ENCODE measurements at places on chromosomes 5 and 9.

GRCh38 chr9:124831642-124832364 is 21.5 kb upstream of the WDR38 start:
- no peak for DNase-seq

DNA sequence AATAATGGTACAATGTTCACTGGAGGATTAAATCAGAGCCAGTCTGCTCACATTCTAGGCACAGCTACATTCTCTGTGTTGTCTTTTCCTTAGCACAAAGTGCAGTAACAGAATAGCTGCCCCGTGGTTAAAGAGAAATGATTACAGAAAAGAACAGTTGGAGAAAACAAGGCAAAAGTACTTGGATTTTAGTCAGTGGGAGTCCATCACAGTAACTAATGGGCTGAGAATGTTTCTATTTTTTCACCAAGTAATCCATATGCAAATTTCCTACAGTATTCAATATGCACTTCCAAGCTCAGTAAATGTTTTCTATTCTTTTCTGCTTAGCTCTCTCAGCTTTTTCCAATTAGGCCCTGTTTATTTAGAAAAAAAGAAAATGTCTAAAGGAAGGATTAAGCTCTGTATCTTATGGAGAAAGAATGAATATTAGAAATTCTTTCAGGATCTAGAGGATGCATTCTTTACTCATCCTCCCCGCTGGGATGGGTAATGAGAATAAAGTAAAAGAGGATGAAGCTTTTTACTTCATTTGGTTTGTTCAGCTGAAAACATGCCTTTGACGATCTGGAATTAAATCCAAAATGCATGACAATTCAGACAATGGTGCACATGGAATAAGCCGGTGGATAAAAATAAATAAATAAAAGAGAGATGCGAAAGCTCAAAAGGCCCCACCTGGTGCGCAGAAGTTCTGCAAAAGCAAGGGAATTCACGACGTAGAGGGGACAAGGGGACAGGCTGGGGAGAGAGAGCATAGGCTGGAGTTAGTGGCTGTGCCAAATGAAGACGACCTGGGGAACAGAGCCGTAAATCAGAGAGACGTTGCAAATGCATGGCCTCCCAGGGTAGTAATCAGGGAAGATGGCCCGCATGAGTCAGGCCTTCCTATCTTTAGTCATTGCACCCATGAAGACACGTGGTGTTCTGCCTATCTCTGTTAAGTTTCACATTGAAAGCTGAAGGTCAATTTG is 345.2 kb downstream of the GLIS3 start:
- DNase-seq = no peak

DNA sequence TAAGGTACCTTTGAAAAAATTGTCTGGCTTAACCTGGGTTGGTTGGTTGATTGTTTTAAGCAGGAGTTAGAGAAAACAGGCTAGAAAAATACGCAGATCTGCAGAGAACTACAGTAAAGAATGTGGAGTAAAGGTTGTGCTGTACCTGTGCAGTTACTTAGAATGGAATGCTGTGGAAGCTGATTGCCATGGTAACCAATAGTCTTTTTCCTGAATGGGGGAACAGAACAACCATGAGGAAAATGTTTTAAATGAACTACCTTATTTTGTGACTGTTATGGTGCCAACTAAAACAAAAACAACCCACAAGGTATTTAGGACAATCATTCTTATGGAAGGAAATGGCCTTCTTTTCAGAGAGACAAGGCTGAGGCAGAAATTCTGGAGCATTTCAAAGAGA is 4.8 kb upstream of the HOMER1 start:
- DNase-seq = no peak

- no peak for DNase-seq
These were observed 246.9 kb downstream of the MAST4 start for GRCh38 chr5:66843065-66843464.

DNA sequence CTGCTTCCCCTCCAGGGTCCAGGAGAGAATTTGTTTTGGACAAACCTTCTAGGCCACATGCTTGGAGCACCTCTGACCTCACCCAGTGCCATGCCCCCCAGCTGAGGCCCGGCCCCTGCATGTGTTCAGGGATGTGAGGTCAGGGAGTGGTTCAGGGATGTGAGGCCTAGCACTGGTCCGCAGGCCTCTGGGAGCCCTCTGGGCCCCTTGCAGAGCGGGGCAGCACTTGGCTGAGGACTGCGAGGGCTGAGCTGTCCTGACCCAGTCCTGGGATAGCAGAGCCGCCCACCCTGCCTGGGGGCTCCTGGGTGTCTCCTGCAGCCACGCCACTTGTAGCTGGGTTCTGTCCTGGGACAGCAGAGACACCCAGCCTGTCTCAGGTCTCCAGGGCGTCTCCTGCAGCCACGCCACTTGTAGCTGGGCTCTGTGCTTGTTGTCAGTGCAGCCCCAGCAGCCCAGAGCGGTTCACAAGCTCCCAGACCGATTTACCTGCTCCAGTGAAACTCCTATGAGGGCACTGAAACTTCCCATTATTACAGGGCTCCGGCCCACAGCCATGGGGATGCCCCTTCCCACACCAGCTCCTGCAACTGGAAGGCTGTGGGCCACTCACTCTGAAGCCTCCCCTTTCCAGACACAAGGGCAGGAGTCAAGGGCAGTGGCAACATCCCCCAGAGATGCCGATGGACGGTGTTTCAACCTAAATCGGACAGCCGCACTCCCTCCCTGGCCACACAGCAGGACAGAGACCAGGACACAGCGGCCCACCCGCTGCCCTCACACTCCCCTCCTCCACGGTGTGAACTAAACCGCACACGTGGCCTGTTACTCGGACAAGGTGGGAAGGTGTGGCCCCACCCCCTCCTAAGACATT is 5.4 kb upstream of the CEP72 start:
- no peak for DNase-seq

- DNase-seq = peak; percentile 54
These were observed 3.8 kb downstream of the CREB3 start for GRCh38 chr9:35736201-35736633.

DNA sequence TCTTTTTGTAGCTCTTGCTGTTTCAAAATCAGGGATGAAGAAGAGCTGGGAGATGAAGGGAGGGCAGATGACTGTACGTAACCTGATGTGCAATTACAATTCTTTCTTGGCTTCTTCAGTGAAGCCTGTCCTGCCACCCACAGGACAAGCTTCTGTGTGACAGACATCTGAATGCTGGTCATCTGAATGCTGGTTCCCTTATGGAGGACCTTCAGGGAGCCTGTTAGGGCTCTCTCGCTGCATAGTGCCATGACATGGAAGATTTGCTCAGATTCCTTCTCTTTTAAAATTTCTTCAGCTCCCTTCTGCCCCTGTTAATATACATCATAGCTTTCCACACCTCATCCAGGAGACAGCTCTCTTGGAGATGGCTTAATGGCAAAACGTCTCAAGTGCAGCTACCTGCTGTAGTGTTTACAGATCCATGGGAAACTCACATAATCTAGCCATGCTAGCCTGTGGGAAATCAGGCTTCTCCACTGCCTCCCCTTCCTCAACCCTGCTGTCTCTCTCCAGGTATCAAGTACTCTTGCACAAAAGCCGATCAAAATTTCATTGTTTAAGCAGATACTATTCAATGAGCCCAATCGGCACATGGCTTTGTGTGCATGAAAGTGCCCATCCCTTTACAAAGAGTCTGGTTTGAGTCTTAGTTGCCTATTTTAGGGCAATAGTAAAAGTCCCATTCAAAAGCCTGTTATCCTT is 134.6 kb downstream of the RAB3C start:
- no peak for DNase-seq

DNA sequence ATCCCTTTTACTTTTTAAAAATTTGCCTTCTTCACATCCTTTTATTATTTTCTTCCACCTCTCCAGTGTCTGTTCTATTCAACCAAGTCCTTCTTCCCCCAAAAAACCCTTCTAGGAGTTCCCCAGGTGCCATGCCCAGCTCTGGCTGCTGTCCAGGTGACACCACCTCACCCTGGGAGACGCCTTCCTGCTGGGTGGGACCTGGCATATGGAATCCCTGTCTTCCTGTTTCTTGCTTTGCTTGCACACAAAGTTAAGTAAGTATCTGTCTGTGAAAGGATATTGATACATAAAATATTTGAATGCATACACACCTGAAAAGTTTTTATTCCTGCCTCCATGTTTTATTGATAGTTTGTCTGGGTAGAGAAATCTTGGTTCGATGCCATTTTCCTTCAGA is 23.1 kb upstream of the MED10 start:
- DNase-seq = no peak

DNA sequence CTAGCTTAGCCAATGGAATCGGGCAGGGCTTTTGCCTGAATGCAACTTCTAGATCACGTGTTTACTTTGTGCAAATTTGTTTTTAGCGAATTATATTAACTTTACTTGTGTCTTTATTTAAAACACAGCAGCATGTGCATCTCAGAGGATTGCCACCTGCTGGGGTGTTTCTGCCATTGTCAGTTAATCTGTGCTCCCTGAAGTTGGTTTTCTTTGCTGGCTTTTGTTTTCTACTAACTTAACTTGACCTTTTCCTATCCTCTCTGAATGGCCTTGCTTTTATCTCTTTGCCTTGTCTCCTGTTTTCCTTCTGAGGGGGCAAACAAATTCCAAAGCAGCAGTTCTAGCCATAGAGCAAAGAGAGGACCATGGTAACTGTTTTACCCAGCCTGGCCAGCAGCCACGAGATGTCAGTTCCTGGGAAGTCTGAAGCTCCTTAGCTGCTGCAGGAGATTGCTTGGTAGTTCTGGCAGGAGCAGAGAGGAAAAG is 67.6 kb downstream of the ARHGEF28 start:
- no peak for DNase-seq

DNA sequence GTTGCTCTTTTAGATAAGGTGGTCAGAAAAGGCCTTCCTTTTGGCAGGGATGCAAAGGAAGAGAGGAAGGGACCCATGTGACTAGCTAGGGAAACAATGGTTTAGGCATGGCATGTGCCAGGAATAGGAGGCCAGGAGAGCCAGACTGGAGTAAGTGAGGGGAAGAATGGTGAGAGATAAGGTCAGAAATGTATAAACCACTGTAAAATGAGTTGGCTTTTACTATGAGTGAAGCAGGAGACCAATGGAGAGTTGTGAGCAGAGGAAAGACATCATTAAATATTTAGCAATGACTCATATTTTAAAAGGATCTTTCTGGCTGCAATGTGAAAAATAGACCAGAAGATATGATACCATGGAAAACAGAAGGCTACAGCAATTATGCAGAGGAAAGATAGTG is 50.9 kb downstream of the AP3B1 start:
- DNase-seq = no peak

DNA sequence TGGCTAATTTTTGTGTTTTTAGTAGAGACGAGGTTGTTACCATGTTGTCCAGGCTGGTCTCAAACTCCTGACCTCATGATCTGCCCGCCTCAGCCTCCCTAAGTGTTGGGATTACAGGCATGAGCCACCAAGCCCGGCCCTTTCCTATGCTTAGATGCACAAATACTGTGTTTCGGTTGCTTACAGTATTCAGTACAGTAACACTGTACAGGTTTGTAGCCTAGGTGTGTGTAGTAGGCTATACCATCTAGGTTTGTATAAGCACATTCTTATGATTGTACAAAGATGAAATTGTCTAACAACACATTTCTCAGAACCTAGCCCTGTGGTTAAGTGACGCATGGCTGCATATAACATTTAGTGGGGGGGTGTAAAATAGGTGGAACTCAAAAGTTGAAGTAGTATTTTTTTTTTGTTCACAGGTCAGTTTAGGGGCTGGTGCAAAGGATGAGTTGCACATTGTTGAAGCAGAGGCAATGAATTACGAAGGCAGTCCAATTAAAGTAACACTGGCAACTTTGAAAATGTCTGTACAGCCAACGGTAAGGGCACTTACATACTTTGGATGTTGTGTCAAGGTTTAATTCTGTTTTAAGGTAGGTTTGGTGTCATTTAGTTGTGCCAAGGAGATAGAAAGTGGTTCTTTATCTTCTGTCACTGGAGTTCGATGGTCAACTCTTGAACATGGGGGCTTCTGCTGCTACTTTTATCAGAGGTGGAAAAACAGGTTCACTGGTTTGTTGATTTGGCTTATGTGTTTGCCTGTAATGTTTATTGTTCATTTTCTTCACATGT is 3.4 kb downstream of the NPM1 start:
- DNase-seq = no peak

DNA sequence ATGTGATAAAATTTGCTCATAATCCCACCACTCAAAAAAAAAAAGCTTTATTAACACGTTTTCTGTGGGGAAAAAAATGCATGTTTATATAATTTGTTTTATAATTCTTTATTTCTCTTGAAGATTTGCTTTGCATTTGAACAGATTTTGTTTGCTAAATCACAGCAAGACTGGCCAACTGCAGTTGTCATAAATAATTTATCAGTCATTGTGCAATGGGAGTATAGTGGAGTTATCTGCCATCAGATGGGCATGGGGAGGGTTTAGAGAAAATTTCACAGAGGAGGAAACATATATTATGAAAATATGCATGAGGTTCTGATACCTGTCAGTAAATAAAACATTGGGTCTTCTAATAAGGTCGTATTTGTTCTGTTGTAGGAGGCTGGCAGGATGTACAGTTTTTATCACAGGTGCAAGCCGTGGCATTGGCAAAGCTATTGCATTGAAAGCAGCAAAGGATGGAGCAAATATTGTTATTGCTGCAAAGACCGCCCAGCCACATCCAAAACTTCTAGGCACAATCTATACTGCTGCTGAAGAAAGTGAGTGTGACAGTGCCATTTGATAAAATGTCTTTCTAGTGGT is 23.8 kb downstream of the HSDL2 start:
- no peak for DNase-seq

GRCh38 chr5:114184006-114184405 is 177.9 kb upstream of the KCNN2 start:
- DNase-seq = no peak

- DNase-seq = no peak
These were observed 46.9 kb upstream of the EGFL7 start for GRCh38 chr9:136615631-136616306.

GRCh38 chr5:172646716-172647285 is 5.7 kb downstream of the NEURL1B start:
- DNase-seq = no peak

DNA sequence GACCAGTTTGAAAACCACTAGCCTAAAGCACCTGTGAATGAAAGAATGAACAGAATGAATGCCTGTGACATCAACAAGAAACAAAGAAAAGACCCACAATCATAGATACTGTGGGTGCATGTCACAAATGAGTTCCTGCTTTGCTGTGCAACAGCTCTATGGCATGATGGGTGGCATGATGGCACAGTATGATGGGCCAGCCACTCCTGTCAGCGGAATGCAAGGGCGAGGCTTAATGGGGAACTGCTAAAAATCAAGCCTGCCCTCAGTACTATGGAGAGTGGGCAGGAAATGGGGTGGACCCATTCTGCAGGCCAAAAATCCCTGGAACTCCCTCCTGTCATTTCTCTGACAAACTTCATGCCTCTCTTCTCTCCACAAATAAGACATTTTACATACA is 89.0 kb downstream of the DCP2 start:
- DNase-seq = no peak

DNA sequence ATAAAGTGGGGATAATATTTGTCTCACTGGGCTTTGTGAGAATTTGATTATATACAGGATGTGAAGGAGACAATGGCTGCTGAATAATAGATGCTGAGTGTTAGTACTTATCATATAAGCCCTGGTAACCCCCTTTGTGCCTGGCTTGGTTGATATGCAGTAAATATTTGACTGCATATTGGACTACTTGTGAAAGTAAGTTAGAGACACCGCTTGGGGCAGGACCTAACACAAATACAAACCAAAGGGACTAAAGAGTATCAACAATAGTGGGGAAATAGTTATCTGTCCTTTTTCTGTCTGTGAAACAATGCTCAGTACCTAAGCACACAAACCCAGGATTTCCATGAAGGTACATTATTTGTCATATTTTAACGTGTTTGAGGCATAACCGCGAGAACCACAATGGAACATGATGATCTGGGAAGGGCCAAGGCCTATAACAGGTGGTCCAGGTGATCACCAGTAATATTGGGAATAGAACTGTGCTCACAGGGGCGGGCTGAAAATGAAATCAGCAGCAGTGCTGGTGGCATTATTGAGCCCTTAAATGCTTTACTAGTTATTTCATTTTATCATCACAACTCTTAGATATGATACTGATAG is 138.2 kb upstream of the SMARCA2 start:
- no peak for DNase-seq
